ENCODE measurements at places on chromosomes 16 and 17.
A peak's percentile ranks its signal among the peaks of the same experiment; 100 is the strongest.

DNA sequence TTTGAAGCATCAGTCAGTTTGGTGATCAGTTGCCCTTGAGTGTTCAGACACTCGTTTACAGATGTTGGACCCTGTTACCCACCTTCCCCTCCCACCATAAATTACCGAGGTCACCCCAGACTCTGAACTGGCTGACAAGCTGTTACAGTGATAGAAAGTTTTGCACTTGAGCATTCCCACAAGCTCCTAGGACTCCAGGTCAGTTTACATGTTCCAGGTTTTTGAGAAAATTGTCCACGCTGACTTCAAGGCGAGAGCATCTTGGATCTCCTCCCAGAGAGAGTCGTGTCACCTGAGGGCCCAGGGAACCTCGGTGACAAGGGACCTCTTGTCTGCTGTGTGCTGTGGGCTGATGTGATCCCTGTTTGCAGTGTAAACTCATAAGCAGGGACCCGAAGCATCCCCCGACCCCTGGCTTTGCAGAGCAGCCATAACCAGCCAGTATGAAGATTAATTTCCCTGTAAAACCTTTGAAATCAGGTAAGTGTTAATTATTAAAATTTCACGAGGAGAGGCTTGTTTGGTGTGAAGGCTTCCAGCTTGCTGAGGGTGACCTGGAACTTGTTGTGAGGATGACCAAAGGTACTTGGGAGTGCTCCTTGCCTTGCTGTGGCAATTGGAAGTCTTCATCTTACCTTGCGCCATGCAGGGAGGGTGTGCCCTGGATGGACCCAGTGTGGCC is 91.2 kb downstream of the CMIP start:
- no peak for DNase-seq

GRCh38 chr16:79679334-79679733 is 78.8 kb upstream of the MAF start:
- no peak for DNase-seq

GRCh38 chr17:40097931-40098845 is 2.2 kb downstream of the NR1D1 start:
- no peak for DNase-seq

GRCh38 chr16:83920894-83921491 is 22.1 kb downstream of the MLYCD start:
- no peak for DNase-seq

- DNase-seq = no peak
These were observed 17.1 kb downstream of the TRAF4 start for GRCh38 chr17:28760601-28761562.

DNA sequence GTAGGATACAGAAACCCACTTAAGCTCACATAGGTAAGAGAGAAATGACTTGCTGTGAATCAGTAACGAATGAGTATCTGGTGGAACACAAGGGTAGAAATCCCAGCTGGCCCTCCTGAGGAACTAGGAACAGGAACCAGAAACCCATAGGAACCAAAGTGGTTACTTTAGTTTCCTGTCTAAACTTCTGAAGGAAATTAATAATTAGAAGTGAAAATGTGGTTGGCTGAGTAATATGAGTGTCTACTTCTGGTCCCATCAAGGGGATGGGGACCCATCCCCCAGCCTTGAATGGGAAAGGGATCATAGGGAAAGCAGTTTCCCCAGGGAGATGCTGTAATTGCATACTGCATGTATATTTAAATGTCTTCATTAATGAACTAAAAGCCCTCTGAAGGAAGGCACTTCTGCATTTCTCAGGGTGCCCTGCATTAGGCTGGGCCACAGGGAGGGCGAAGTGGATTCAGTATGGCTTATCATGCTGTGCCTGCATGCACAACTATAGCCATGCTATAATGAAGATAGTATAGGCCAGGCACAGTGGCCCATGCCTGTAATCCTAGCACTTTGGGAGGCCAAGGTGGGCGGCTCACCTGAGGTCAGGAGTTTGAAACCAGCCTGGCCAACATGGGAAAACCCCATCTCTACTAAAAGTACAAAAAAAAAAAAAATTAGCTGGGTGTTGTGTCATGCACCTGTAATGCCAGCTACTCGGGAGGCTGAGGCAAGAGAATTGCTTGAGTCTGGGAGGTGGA is 45.6 kb downstream of the CYB5B start:
- DNase-seq = peak; percentile 90

DNA sequence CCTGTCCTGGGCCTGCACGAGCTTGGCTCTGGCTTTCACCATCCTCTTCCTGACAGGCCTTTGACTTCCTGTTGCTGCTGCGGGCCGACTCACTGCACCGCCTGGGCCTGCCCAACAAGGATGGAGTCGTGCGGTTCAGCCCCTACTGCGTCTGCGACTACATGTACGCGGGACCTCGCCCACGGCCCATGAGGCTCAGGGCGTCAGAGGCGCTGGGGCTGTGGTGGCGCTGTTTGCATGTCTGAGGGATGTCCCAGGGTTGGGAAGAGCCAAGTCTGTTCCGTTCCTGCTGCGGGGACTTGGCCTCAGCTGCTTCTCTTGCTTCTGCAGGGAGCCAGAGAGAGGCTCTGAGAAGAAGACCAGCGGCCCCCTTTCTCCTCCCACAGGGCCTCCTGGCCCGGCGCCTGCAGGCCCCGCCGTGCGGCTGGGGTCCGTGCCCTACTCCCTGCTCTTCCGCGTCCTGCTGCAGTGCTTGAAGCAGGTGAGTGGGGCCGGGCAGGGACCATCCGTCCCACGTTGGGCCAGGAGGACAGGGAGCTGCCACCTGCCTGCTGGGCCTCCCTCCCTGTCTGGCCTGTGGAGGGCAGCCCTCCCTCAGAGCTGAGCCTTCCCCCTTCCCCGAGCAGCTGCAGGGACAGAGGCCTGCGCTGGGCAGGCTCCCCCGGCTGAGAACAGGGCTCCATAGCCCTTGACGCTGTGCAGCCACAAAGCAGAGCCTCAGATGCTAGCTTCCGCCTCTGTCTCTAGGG is 23.8 kb downstream of the TSC2 start:
- no peak for DNase-seq

GRCh38 chr16:87418644-87419043 is 26.5 kb downstream of the MAP1LC3B start:
- no peak for DNase-seq

DNA sequence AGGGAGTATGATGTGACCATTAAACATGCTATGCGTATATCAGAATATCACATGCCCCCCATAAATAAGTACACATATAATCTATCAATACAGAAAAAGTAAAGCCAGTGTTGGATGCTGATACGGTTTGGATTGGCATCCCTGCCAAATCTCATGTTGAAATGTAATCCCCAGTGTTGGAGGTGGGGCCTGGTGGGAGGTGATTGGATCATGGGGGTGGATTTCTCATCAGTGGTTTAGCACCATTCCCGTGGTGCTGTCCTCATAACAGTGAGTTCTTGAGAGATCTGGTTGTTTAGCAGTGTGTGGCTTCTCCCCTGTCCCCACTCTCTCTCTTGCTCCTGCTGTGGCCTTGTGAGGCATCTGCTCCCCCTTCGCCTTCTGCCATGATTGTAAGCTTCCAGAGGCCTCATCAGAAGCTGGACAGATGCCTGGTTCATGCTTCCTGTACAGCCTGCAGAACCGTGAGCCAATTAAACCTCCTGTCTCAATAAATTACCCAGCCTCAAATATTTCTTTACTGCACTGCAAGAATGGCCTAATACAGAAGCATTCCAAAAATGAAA is 88.9 kb downstream of the AATF start:
- DNase-seq = no peak

GRCh38 chr17:76065775-76066174 is 6.5 kb downstream of the SRP68 start:
- no peak for DNase-seq

DNA sequence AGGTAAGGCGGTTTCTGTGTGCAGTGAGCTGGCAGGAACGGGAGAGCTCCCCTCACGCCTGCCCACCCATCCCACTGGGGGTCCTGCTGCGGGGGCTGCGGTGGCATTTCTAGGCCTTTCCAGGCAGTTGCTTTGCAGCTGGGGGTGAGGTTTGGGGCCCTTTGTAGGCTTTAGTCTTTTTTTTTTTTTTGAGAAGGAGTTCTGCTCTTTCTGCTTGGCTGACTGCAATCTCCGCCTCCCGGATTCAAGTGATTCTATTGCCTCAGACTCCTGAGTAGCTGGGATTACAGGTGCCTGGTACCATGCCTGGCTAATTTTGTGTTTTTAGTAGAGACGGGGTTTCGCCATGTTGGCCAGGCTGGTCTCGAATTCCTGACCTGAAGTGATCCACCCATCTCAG is 11.1 kb downstream of the TSC2 start:
- DNase-seq = no peak

DNA sequence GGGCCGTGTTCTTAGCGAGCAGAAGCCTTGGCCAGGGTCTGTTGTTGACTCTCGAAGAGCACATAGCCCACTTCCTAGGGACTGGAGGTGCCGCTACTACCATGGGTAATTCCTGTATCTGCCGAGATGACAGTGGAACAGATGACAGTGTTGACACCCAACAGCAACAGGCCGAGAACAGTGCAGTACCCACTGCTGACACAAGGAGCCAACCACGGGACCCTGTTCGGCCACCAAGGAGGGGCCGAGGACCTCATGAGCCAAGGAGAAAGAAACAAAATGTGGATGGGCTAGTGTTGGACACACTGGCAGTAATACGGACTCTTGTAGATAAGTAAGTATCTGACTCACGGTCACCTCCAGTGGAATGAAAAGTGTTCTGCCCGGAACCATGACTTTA is 18.5 kb downstream of the RSPRY1 start:
- no peak for DNase-seq

- DNase-seq = no peak
These were observed 4.7 kb downstream of the HS3ST6 start for GRCh38 chr16:1913327-1914083.

GRCh38 chr17:39097537-39097936 is 53.9 kb downstream of the PLXDC1 start:
- no peak for DNase-seq

- no peak for DNase-seq
These were observed 97.1 kb upstream of the AKTIP start for GRCh38 chr16:53600126-53600525.

DNA sequence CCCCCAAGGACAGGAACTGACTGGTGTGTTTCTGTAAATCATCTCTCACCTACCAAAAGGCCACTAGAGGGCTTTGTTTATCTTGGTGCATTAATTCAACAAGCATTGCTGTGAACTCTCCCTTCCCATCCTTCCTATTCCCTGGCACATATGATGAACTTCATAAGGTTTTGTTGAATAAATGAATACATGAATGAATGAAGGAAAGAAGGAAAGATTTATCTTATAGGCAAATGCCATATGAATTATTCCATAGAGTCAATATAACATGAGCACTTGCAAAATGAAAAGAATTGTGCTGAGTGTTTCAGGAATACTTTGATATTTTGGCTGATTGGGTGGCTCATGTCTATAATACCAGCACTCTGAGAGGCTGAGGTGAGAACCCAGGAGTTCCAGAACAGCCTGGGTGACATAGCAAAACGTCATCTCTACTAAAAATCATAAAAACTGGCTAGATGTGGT is 4.3 kb downstream of the SPDYE4 start:
- no peak for DNase-seq

DNA sequence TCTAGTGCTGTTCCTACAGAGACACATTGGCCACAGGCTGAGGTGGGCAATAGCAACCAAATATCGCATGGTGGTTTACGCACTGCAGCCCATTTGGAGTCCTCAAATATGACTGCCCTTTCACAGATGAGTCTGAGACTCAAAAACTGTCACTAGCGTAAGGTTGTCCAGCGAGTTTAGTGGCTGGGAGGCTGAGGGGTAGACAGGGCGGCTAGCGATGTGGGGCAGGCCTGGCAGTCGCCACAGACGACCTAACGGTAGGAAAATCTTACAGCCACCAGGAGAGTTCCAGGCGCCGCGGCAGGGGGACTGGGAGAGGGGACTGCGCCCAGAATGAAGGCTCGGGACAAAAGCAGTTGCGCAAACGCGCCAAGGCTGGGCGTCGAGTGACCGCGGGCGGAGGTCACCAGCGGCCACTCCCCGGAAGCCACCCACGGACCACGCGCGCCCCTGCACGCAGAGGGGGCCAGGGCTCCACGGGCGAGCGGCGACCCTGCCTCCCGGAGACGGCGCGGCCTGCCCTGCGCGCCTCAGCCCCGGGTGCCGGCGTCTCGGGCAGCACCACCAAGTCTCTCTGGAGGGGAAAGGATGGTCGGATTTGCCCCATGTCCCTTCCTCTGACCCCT is 699 bp upstream of the MAP1LC3B start:
- no peak for DNase-seq

DNA sequence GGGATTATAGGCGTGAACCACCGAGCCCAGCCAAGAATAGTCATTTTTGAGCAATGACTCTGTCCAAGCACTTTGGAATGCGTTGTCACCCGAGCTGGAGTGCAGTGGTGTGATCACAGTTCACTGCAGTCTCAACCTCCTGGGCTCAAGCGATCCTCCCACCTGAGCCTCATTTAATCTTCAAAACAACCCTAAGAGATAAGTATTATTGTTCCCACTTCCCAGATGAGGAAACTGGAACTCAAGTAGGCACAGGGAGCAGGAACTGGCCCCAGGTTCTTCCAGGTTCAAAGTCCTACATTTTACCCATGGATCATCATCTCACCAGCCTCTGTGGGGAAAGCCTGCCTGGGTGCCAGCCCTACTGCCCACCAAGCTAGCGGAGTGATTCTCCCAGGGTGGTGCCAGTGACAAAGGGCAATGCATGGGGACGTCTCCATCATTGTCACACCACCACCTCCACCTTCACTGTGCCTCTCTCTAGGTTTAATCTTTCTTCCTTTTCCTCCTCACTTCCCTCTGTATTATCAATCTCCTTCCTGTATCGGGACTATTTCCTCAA is 11.3 kb upstream of the RNF157 start:
- DNase-seq = no peak

DNA sequence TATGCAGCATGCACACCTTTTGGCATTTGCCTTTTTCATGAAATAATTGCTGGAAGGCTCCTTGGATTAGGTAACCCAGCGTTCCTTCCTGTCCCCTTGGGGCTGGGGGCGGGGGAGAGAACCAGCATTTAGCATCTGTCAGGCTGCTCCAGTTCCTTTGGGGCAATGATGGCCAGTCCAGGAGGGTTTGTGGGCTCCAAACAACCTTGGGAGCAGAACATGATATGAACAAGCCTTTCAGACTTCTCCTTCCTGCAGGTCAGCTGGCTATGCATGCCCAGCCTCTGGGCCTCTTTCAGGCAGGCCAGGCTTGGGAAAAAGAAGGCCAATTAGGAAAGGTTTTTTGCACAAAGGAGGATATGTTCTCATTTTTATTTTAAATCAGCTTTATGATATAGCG is 1.1 kb upstream of the SMTNL2 start:
- DNase-seq = no peak

DNA sequence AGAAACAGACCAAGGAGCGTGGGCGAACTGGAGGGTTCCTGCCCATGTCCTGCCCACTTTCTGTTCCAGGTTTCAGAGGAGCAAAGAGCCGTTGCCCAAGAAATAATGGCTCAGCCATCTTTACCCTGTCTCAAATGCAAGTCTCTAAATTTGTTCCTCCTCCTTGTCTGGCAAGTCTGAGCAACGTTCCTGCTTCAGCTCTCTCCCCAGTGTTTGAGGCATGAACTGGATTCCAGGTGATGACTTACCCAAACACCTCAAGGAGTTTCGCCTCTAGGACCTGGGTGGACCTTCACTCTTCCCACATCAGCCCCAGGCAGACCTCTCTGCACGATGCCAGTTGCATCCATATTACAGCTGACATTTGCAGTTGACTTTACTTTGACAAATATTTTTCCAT is 521.9 kb upstream of the HSBP1 start:
- DNase-seq = no peak

- no peak for DNase-seq
These were observed 91.5 kb downstream of the ZFHX3 start for GRCh38 chr16:72956124-72957064.
